T-helper 9 cell (primary cell): ENCODE measurements at places on chromosomes 11 and 22.

- no peak for DNase-seq
Observed at GRCh38 chr11:77776455-77776854, 44.1 kb downstream of the RSF1 start.

- no peak for DNase-seq
Observed at GRCh38 chr11:69472541-69473275, 8.8 kb upstream of the LINC01488 start.

- no peak for DNase-seq
Observed at GRCh38 chr11:132072858-132073211, 702.4 kb downstream of the NTM start.

DNA sequence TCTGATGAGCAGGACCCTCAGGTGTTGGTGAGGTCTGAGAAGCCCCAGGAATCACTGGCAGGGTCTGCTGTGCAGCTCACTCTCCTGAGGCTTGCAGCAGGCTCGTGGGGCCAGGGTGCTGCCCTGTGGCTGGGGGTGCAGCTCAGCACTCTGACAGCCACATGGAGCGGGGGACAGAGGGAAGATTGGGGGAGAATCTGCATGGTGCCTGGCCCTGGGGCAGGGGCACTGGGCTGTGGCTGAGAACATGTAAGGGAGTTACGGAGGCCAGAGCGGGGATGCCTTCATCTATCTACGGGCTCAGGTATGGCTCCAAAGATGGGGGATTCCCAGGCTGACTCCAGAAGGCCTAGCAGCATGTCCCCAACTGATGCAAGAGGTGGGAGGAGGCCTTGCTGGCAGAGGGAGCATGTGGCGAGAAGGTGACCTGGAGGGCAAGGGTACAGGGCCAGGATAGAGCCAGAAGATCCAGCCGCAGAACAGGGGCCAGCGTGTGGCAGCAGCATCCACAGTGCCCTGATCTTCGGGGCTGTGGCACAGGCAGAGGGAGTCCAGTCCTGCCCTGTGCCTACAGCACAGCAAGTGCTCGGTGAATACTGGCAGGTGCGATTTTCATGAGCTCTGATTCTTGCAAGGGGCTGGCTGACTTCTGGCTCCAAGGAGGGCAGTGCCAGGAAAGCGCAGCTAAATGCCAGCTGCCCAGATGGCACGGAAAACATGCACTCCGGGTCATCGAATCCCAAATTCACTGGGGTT, 184.7 kb downstream of the CTTN start:
- DNase-seq = no peak
